ENCODE measurements at places on chromosomes 2 and 18.

DNA sequence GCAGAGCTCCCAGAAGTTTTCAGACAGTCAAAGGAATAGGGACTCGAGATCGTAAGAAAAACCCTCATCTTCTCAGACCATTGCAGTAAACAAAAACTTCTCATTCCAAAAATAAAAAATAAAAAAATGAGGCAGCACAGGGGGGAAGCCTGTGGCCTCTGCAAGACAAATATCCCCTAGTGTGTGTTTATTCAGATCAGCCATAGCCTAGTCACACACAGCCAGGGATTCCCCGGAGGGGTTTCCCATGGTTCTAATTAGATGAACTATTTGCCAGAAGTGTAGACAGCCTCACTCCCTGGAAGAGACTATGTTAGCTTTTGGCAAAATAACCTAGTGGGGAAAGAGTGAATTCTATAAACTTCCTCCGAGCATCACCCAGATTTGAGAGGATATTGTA lies 122.9 kb upstream of the KLF7 start:
- no peak for DNase-seq

GRCh38 chr2:174492963-174493431 lies 6.2 kb upstream of the GPR155 start:
- DNase-seq = peak; percentile 79

GRCh38 chr2:60496956-60497355 lies 56.5 kb downstream of the BCL11A start:
- no peak for DNase-seq

- no peak for DNase-seq
Observed at GRCh38 chr2:44388877-44389276, 27.1 kb downstream of the CAMKMT start.

GRCh38 chr2:232120911-232121310 lies 159.4 kb downstream of the DIS3L2 start:
- DNase-seq = no peak

DNA sequence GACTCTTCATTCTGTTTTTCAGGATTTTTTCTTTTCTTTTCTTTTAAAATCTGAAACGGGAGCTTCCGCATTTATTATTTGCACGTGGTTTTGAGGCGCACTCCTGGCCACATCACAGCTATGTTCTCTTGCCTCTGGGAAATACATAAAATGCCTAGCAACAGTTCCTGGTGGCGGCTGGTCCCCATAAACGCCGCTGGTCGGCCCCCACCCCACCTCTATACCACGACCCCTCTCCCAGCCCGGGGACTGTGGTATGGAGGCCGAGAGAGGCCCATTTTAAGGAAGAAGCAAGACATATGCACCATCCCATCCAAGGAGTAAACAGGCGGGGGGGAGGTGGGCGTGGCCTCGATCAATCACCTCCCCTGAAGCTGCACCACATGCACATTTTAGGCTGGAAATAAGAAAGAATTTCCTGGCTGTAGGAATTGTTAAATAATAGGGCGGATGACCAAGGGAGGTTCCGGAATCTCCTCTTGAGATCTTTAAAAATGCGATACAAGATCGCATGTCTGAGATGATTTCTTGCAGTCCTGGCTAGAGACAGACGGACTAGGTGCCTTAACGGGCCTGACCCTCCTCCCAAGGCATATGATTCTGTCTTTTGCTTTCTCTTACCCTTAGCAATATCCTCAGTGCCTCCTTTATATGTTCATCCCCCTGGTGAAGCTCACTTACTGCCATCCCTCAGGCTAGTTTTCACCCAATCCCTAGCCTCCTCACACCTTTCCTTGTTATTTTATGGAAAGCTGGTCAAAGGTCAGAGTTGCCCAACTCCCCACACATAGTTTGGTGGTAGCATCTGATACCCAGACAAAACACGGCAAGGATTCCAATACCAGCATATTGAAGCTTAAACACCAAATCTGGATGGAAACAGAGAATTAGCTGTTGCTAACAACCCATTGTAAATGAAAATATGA lies 82.4 kb downstream of the BCL2 start:
- DNase-seq = no peak

- peak; percentile 65 for DNase-seq
Observed at GRCh38 chr2:161965994-161966393, 108.0 kb downstream of the DPP4 start.

GRCh38 chr2:149585166-149585885 lies 2.2 kb downstream of the MMADHC start:
- no peak for DNase-seq

DNA sequence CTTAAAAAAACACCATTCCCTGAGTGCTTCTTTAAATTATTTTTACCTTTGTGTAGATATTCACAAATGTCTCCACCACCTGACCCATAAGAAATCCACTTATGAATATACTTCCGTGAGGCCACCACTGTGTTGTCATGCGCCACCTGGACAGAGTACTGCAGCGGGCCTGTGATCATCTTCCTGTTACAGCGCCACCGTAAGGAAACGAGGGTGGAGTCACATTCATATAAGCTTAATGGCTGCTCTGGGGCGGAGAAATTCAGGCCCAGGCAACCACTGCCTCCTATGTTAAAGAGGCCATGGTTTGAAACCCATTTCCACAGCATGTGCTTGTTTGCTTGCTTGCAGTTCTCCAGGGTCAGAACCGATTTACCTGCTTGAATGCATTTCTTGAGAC lies 17.7 kb downstream of the PLA2R1 start:
- DNase-seq = no peak

- peak; percentile 84 for DNase-seq
Observed at GRCh38 chr2:23824777-23825212, 102.1 kb downstream of the ATAD2B start.

Data from hematopoietic multipotent progenitor cell treated with erythropoietin and hydrocortisone succinate and interleukin-3 and kit ligand, for 4 days (in vitro differentiated cells).